ENCODE measurements at places on chromosomes 1 and 21.

GRCh38 chr1:178898401-178898800 is 27.5 kb upstream of the ANGPTL1 start:
- no peak for DNase-seq

GRCh38 chr1:20615946-20616846 is 17.1 kb upstream of the PINK1 start:
- DNase-seq = no peak

DNA sequence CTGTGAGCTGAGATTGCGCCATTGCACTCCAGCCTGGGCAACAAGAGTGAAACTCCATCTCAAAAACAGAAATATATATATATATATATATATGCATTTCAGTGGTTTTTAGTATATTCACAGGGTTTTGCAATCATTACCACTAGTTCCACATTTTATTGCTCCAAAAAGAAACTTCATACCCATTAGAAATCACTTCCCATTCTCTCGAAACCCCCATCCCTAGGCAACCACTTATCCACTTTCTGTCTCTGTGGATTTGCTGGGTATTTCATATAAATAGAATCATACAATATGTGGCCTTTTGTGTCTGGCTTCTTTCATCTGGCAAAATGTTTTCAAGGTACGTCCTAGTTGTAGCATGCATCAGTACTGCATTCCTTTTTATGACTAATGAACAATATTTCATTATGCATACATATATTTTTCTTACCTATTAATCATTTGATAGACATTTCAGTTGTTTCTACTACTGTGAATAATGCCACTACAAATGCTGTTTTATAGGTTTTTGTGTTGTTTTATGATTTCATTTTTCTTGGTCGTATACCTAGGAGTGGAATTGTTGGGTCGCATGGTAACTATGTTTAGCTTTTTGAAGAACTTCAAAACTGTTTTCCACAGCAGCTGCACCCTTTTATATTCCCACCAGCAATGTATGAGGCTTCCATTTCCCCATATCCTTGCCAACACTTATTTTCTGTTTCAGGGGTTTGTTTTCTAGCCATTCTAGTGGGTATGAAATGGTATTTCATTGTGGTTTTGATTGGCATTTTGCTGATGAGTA is 95.9 kb downstream of the PHTF1 start:
- peak; percentile 69 for DNase-seq

GRCh38 chr1:225745273-225745672 is 32.4 kb upstream of the SRP9 start:
- DNase-seq = no peak

DNA sequence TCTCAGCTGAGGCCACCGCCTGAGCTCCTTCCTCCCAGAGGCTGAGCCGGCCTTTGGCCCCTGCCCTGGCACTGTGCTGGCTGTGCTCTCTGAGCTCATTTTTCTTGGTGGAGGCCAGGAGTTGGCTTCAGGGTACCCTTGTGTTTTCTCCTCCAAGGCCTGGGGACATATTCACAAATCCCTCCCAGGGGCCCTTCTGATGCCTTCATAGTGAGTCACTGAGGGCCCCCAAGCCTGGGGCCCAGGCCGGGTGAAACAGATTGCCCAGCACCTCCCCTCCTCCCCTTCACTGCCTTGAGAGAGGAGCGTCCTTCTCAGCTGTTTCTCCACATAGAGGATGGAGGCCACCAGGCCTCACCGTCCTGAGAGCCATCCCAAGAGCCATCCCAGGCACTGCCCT is 105.8 kb downstream of the SIK1 start:
- no peak for DNase-seq

GRCh38 chr1:183443466-183443865 is 25.3 kb upstream of the NMNAT2 start:
- no peak for DNase-seq

- DNase-seq = no peak
These were observed 44.3 kb upstream of the HPDL start for GRCh38 chr1:45282351-45282750.

DNA sequence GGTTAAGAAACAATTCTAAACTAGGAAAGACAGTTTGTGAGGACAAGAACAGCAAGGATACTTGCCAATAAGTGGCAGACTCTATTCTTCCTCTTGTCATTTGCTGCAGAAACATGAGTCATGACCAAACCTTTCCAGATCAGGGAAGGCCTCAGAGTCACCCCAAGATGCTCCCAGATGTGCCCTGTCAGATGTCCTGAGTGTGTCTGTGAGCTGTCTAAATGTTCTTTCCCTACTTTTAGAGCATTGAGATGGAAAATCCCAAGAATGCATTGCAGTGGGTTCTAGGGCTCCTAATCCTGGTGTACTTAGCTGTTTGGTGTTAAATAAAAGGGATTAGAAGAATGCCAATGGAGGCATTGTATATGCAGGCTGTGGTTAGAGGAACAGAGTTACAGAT is 57.5 kb upstream of the KIAA0040 start:
- DNase-seq = no peak

DNA sequence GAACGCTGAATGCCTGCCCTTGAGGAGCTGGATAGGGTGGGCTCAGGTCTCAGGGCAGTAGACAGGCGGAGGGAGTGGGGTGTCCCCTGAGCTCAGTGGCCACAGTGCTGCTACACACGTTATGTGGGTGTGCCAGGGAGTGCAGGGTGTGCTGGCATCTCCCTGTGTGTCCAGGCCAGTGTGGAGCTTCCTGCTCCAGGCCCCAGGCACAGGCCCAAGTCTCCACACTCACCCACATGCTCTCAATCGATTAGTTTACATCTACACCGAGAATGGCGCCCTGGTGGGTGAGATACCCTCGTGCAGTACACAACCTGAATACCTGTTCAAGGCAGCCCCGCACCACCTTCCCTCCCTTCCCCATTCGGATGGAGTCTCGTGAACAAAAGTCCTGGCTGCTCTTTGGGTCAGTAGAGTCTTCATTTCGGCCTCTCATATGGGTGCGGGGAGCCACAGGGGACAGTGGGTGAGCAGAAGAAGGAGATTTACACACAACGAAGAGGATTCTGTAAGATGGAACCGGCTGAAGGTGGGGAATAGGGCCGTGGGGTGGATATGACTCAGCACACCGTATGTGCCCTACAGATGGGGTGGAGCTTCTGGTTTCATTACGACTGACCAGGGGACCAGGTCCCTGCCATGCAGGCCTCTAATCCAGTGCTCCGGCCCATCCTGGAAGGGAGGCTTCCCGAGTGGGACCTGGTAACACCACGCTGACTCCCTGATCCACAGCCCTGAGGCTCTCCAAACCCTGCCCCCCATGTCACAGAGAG is 93.3 kb downstream of the SPSB1 start:
- DNase-seq = no peak

DNA sequence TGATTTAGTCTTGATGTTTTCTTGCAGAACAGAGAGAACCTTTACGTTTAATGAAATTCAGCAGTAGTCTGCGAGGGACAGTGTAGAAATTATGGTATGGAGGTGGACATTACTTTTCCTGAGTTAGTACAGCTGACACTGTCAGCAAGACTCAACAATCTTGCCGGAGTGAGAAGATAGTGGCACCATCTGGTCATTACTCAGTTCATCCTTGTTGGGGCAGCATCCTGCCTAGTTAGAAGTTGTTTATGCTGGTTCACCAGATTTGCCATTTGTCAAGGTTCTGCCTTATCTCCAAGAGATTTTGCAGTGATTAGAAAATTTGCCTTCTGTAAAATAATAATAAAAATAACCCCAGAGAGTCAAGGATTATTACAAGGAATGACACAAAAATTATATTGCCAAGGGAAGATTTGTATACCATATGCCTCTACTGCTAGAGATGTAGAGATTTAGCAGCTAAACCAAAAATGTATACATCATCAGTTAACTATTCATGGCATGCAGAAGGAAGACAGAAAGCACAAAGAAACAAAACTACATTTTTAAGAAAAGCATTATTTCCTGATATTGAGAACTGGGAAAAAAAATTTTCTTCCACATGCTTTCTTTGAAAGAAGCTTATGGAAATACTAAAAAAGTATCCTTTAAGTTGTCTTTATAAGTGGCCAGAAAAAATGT is 1967.4 kb downstream of the NCAM2 start:
- no peak for DNase-seq

DNA sequence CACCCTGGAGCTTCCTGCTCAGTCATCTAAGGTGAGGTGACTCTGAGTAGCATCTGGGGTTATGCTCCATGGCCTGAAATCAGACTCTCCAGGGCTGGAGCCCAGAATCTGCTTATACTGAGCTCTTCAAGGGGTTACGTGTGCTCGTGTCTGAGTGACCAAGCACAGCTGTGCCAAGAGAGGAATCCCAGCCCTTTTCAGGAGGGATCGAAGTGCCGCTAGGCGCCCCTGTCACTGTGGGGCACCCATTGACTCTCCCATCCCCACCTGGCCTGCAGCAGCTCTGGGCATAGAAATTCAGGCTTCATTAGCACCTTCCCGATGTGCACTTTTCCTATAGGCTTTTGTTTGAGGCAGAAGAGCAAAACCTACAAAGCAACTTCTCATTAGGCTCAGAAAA is 13.8 kb downstream of the VASH2 start:
- DNase-seq = no peak

GRCh38 chr1:212618466-212619210 is 10.1 kb downstream of the ATF3 start:
- no peak for DNase-seq

DNA sequence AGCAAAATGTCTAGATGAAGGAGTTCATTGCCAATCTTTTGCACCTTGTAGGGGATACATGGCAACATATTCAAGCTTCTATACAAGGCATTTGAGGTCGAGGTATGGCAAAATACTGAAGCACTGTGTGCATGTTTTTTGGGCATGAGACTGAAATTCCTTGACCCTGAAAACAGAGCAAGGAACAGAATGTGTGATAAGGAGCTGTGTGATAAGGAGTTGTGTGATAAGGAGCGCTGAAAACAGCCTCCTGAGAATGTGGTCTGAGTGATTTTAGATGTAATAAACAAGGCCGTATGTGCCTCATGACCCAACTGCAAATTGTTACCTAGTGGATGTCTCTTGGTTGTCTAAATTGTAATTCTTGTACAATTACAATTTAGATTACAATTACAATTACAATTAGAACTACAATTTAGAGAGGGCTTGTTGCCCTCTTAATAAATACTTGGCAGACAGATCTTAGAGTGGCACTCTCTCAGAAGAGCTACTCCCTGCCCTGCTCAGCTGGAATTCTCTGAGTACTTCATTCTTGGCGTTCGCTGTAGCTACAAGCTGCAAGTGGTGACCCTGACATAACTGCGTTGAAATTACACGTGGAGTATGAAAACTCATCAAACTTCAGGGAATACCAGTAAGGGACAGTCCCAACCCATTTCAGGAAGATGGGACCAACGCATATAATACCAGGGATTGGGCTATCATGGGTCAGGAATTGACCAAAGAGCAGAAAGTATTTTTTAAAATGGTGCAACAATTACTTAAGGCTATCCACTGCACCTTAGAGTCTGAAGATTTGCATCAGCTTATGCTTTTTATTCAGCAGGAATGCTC is 20.0 kb upstream of the ITLN1 start:
- no peak for DNase-seq

DNA sequence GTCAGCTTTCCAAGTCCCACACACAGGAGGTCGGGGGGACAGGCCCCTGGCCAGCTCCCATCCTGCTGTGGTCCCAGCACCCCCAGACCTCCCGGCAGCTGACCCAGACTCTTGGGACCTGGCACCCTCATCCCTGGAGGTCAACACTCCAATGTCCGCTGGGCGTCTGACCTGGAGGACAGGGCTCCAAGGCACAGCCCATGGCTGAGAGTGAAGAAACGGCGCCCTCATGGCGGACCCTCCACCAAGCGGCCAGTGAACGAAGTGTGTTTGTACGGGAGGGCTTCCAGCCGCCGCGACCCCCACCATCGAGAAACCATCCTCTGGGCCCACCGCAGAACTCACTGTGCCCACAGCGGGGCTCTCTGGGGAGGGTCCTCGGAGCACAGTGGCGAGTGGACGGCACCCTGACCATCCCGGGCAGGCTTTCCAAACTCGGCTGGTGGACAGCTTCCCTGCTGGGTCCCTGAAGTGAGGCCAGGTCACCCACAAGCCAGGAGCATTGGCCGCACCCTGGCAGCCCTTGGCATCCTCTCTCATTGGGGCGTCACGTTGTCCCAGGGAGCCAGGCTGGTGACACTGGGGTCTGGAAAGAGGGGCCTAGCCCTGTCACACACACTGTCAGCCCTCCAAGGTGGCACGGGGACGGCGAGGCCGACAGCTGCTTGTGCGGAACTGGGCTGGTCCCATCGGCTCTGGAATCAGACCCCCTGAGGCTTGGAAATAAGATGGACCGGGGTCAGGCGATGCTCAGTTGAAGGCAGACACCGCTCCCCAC is 47.8 kb upstream of the COL6A2 start:
- no peak for DNase-seq

- no peak for DNase-seq
These were observed 114.1 kb downstream of the VPS13D start for GRCh38 chr1:12343823-12344487.

DNA sequence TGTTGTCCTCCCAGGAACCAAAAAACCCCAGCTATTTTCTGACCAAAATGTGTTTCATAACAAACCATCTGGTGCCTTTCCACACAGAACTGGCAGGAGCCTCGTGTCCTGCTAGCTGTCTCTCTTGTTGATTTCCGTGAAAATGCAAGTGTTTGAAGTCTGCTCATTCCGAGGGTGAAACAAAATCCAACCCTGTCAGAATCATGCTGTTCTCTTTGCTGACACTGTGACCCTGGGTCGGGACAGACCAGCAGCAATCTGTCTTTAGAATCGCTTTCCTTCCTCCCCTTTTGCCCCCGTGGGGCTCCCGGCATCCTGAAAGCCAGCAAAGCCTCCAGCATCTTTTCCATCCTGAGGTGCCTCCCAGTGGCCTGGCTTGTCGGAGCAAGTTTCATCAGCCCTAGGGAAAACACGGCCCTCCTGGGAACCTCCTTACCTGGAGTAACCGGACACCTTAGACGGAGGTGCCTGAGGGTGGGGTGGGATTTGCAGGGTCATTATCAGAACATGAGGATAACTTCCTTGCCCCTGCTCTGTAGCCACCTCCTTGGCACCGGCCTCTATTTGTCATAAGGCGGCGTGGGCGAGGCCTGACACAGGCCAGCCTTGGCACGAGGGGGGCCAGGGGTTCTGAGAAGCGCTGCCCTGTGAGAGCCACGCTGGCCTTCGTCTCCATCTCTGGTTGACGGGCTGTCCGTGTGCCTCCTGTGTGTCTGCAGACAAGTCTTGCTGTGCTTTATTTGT is 24.9 kb downstream of the LDLRAP1 start:
- DNase-seq = no peak

DNA sequence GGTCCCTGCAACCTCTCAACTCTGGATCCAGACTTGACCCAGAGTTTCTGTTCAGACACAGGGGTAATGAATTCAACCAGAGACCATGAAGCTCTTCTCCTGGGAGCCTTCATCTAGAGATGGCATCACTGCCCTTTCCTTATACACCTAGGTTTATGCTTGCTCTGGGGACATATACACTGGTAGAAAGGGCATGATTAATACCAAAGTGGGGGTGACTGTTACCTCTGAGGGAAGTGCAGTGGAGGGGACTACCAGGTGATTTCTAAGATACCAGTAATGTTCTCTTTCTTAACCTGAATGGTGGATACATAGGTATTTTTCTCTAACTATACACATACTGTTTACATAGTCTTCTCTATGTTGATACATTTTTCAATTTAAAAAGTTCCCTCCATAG is 48.4 kb downstream of the JAK1 start:
- no peak for DNase-seq

- DNase-seq = no peak
These were observed 180.4 kb upstream of the GALNT2 start for GRCh38 chr1:229886636-229887035.

GRCh38 chr1:91872000-91872399 is 14.0 kb downstream of the TGFBR3 start:
- DNase-seq = no peak

- no peak for DNase-seq
These were observed 247.3 kb downstream of the FOXD2 start for GRCh38 chr1:47684964-47685762.
